Stimulated activated naive B cell treated with anti-CD40 and anti-IgM and Interleukin-4, amounts not matched to agents 10 μg/mL and 1 μg/mL and 100 μg/mL, for 72 hours (primary cell): ENCODE measurements at places on chromosomes 5 and 9.

GRCh38 chr5:74122979-74123590 lies 497.1 kb downstream of the ARHGEF28 start:
- DNase-seq, result no peak

DNA sequence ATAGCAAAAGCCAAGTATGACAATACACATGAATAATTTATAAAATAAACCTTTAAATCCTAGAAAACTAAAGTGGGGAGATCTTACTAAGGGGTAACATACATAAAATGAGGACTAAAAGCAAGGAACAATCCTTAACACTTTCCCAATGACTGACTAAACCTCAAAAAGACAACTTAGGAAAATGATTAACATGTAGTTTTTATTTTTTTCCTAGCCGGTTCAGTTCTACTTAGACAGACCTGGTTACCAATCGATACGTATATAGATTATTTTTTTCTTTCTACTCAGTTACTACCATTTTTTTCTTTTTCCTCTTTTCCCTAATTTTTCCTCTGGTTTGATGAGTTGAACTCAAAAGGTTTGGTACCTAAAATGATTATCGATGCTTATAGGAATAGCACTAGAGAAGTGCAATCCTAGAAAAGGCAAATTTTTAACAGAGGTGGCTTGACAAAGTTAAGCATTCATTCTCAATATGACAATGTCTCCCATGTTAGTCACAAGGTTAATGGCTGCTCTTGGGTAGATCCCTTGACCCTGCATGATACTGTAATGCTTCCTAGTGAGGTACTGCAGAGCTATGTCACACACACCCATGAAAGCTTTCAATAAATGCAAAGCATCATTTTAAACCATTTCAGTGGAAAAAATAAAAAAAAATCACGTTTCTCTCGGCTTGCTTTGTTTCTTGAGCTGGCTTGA lies 41.5 kb downstream of the FBXO4 start:
- no peak for DNase-seq

DNA sequence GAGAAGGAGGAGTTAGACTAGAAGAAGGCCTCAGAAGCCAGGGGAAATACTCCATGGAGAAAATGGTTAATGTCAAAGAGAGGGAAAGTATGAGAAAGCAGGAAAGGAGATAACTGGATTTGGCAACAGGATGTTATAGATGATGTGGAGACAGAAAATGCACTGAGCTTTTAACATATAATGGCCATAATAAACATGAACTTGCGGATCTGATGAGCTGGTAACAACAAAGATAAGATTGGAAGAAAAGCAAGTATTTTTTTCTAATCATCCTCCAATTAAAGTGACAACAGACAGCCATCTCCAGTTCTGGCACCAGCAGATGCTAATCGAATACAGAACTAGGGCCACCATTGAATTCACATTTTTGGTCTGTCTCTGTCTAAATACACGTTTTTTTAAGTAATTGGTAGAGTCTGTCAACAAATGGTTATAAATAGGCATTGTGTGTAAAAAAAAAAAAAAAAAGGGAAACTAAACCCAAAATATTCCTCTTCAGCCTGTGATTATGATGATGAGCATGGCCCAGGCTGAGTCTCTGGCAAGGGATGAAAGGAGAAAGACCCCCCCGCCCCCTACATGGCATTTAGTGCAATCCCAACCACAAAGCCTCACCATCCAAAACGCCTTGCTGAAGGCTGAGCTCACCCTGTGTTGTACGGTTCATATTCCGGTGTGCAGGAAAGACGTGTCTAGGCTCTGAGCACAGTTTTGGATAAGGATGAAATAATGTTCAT lies 149.5 kb upstream of the LHFPL2 start:
- DNase-seq, result no peak

DNA sequence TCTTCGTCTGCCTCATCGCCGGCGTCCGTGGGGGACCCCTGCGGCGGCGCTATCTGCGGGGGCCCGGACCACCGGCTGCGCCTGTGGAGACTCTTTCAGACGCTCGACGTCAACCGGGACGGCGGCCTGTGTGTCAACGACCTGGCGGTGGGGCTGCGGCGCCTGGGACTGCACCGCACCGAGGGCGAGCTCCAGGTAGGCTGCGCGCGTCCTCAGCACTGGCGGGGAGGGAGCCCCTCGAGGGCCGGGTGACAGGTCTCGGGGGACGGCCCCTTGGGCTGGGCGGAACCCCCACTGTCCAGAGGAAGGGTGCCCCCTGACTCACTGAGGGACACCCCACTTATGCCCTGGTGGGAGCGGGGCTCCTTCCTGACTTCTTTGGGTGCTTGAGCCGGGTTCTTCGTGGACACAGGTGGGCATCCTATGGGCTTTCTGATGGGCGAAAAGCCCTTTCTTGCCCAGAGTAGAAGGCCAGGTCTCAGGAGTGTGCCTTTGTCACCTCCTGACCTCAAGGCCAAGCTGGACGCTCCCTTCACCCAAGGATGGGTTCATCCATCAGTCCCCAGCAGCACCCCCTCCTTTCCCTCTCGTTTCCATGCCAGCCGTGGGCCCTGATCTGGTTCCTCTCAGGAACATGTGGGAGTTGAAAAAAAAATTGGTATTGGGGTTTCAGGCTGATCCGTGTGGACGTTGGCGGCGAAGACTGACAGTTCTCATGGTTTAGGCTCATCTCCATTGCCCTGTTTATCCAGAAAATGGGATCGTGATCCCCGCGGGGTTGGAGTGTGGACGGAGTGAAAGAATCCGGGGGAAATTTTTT lies 564 bp downstream of the SLC25A25 start:
- no peak for DNase-seq

DNA sequence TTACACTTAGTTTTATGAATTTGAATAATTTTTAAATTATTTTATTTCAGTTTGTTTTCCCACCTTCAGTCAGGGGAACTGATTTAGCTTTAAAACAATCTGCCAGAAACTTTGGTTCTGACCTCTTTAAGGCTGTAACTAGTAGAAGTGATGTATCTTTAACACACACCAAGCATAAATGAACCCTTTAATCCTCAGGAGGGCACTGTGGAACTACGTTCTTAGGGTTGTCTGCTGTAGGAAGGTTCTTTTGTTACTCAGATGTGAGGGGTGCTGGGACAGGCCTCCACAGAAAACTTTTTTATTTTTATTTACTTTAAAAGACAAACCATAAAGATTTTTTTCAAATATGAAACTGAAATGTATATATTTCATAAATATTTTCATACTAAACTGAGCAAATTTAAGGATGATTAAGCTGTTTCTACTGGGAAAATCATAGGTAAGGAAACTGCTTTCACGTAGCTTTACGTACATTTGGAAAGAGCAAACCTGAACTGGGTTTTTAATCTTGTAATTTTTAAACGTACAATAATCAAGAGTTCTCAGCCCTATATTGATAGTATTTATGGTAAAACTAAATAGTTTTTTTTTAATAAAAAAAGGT lies 5.3 kb downstream of the KLF4 start:
- DNase-seq, result no peak

DNA sequence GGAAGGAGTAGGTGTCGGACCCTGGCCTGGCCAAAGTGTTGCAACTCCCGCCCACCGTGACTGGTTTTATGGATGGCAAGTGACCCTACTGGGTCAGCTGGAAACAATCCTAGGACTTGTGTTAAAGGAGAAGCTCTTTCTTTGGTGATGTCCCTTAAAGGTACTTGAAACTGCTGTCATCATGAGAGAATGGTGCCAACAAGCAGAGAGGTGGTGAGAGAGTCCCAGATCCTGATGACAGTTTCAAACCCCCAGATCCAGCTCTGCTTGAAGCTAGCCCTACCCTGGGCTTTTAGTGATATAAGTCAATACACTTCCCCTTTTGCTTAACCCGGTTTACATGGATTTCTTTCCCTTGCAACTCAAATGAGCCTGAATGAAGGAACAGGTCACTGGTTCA lies 72.5 kb upstream of the UBTD2 start:
- no peak for DNase-seq

GRCh38 chr5:132263548-132264261 lies 6.2 kb downstream of the PDLIM4 start:
- DNase-seq, result no peak

DNA sequence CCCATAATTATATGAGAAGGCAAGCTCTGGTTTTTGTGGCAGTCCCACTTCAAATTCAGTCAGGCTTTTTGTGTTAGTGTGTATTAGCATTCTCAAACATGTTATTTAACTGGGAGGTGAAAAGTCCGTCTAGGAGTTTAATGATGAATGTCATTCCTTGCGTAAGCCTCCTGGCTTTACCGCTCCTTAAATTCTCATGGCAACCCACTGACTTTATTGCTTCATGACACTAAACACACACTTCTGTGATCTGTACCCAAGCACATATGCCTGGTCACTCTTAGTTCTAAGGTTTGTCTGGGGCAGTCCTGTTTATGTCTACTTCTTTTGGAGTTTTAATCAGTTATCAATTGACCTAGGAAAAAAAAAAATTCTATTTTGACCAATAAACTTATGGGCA lies 677.9 kb upstream of the DMAC1 start:
- no peak for DNase-seq

- DNase-seq, result no peak
Measured at GRCh38 chr9:73701415-73702057, 549.9 kb downstream of the ANXA1 start.

DNA sequence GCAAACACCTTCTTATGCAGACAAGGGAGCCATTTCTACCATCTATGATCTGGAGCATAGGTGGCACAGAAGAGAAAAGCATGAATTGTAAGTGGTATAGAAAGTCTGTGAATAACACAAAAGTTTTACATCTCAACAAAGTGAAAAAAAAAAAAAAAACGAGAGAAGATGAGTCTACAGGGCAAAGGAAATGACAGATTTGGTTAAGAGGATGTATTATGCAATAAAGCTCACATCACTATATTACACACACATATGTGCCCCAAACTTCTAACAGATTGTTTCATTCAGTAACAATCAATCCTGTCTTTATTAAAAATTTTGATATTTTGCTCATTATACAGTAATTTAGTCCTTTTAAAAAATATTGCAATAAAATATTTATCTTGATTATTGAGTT lies 49.8 kb downstream of the CERT1 start:
- DNase-seq, result no peak
